ENCODE measurements at places on chromosomes 16 and 17.

DNA sequence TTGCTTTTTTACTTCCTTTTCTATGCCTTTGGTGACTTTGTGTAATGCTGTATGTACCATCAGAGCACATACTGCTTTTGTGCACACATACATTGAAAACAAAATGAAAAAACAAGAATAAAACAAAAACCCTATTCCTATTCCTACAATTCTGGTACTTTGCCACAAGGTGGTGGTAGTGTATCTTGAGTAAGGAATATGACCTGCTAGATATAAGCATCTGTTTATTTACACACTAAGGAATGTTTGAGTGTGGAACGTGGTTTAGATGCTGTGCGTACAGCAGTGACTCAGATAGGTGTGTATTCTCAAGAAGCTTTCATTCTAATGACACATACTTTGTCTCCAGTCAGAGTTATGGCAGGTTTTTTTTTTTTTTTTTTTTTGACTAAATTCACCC is 606.2 kb downstream of the WWOX start:
- DNase-seq: no peak

DNA sequence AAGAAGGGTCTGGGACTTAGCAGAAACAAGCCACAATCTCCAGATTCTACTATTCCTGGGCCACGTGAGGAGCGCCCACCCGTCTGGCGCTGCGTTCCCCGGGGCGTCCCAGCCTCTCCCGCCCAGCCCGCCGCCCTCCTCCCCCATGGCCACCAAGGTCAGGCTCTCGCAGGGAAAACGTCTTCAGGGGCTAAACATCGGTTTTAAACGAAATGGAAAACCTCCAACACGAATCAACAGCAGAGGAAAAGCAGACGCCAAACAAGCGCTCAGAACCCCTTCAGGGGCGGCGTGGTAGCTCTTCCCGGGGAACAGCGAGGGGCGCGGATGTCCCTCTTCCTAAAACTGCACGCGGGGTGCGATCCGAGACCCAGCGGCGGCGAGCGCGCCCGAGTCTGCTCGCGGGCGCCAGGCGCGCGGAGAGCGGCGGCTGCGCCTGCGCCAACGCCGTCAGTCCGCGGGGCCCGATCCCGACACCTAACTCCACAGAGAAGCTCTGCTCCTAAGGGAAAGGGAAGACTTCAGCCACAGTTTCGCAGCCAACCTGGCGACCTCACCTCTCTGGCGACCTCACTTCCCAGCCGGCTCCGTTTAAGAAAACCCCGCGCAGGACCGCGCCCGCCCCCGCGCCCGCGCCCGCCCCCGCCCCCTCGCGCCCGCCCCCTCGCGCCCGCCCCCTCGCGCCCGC is 505 bp upstream of the COG1 start:
- no peak for DNase-seq

DNA sequence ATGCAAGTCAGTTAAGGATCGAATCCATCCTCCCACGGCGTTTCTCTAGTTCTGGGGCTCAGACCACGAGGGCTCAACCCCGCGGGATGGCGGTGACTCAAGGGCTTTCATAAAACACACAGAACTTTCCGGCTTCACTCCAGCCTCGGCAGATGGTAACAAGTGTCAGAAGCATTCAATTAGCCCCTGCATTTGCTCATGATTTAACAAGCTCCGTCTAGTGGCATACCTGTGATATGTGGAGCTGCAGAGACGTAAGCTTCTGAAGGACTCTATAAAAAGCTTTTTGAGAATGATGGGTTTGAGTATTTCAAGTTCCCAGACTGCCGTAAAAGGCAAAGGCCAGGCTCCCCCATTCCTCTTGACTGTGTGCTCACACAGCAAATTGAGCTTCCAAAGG is 91.3 kb upstream of the SEC14L1 start:
- DNase-seq: no peak

GRCh38 chr17:78130437-78131101 is at the start of gene TMC8:
TSS of gene TMC8 (plus strand) at chr17:78130771. CDS start at chr17:78131589, 818 bp downstream.
- DNase-seq: no peak

- no peak for DNase-seq
These were observed 90.7 kb downstream of the TIMM22 start for GRCh38 chr17:1087381-1088241.

DNA sequence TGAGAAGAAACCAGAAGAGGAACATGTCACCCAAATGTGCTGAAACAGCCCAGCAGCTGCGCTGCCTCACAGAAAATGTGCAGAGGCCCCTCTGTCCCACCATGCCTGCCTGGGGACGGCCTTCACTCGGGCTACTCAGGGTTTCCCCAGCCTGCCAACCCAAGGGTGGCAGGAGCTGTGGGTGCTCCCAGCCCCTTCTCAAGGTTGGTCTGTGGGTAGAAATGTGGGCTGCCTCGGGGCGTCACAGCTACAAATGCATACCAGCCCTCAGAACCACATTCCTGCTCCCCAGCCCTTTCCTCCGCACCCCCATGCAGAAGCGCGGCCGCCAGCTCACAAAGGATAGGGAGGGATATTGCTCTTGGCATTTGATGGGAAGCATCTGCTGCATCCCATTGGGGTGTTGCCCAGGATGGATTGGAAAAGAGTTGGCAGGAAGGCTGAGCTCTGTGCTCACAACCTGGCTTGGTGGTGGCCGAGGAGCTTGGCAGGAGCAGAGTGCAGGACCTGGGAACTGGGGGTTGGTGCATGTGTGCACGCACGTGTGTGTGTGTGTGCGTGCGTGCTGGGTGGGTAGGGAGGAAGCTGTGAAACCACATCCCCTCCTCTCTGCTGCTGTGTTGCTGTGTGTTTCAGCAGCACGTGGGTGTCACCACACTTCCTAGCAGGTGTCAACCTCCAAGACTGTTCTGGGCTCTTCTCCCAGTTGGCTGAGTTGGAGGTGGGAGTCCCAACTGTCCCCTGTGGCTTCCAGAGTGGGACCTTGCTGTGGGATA is 304.4 kb downstream of the SEC14L1 start:
- DNase-seq: peak; percentile 99

- no peak for DNase-seq
These were observed 81.3 kb downstream of the SDK2 start for GRCh38 chr17:73562896-73563295.

- no peak for DNase-seq
These were observed 152.1 kb downstream of the PMP22 start for GRCh38 chr17:15112846-15113617.

- no peak for DNase-seq
These were observed 77.2 kb downstream of the RTN4RL1 start for GRCh38 chr17:1947743-1948516.

- DNase-seq: no peak
These were observed 3.2 kb upstream of the EDC4 start for GRCh38 chr16:67869653-67870052.

- DNase-seq: no peak
These were observed 536 bp downstream of the SLC38A10 start for GRCh38 chr17:81294512-81295030.

- DNase-seq: no peak
These were observed 97.6 kb downstream of the C16orf78 start for GRCh38 chr16:49471038-49471727.

- no peak for DNase-seq
These were observed 47.3 kb downstream of the UBE2G1 start for GRCh38 chr17:4319221-4319620.

GRCh38 chr16:52203096-52203495 is 343.8 kb downstream of the TOX3 start:
- DNase-seq: no peak

- DNase-seq: no peak
These were observed 3.7 kb downstream of the PRSS8 start for GRCh38 chr16:31131841-31132271.

- DNase-seq: no peak
These were observed 1.6 kb upstream of the AATK start for GRCh38 chr17:81167638-81168037.

DNA sequence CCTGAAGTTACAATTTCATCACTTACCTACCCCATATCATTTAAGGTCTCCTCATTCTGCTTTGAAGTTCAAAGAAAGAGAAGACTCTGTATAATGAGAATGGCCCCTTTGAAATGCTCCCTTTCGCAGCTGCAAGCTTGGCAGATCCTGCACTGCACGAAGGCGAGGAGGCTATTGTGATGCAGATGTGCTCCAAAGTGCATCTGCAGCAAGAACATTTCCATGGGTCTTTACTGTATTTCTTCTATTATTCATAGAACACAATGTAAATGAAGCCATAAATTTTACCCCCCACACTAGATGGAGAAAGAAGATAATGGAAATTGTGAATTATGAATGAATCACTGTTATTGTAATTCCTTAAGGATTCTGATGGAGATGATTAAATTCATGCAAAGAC is 178.7 kb downstream of the CHD9NB start:
- DNase-seq: no peak

GRCh38 chr17:20987511-20987910 is 55.3 kb downstream of the USP22 start:
- no peak for DNase-seq

DNA sequence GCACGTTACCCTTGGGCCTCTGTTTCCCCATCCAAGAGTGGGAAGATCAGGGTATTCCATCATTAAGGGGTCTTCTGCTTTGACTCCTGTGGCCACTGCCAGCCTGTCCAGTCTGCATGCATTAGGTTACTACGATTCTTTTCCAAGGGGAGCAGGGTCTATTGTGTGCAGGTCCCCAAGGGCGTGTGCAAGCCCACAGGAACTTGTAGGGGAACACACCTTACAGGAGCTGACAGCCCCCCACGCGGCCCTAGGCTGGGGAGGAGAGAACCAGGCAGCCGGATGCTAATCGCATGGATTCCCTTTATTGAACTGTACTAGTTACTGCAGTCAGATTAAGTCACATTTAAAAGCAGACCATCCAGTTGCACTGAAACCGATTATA is 116.7 kb downstream of the C16orf78 start:
- DNase-seq: no peak

GRCh38 chr17:82615084-82616020 is 32.9 kb downstream of the WDR45B start:
- DNase-seq: no peak

- no peak for DNase-seq
These were observed 2.8 kb downstream of the CFAP119 start for GRCh38 chr16:30758988-30759491.

DNA sequence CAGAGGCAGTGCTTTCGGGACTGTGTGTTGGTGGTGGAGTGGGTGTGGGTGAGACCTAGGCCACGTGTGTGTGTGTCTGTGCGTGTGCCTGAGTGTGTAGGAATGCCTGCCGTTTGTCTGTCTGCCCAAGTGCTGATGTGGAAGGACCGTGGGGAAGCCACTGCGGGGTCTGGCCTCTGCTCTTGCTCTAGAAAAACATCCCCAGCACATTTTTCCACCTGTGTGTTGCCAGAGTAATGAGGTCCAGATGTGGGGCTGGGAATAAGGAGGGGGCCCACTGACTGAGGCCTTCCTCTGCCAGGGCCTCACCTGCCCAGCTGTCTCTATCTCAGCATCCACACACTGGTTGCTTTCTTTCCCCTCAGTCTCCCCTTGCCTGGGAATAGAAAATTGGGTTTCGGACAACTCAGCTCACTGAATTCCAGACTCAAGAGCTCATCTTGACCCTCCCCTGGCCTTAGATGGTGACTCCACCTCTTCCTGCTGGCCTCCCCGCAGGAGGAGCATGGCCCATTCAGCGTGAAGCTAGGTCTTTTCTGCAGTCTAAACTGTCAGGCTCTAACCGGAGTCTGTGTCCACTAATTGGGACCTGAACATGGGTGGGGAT is 7.6 kb downstream of the SGCA start:
- no peak for DNase-seq

GRCh38 chr16:83365166-83365565 is 442.6 kb upstream of the HSBP1 start:
- no peak for DNase-seq

GRCh38 chr17:77472468-77473310 is 331.9 kb downstream of the SEC14L1 start:
- DNase-seq: no peak

- no peak for DNase-seq
These were observed 201.3 kb downstream of the XYLT1 start for GRCh38 chr16:17269439-17269838.

DNA sequence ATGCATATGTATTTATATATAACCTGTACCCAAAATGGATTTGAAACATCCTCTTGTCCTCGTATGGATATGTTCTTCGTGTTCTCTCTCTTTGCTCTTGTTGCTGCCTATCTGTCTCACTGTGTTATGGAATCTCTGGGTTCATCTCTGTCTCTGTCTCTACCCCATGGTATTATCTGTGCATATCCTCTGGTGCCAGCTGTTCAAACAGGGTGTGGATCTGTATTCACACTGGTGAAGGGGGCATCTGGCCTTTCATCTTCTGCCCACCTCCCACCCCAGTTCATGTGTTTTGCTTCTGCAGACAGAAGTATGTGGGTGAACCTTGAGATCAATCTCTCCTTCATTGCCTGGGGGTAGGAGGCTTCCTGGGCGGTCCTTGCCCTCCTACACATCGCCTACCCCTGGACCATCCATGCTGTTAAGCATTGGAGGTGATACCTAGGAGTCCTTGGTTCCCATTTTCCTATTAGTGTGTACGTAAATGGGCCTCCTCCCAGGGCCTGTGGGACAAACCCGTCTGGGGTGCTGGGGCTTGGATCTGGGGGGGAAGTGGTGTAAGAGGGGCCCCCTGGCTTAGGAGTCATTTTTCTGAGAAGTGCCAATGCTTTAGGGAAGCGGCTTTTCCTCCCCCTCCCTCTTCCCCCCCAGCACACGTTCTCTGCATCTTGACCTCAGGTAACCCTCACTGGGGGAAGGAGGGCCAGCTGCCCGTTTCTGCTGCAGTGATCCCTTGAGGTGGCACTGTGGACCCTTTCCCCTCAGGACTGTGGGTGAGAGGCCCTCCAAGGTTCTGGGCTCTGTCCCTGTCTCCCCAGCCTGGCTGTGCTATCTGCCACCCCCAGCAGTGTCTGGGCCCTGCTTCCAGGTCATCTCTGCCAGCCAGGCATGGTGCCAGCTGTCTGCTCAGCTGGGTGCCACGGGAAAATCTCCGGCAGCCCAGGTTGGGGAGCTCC is 21.1 kb downstream of the RARA start:
- DNase-seq: no peak

DNA sequence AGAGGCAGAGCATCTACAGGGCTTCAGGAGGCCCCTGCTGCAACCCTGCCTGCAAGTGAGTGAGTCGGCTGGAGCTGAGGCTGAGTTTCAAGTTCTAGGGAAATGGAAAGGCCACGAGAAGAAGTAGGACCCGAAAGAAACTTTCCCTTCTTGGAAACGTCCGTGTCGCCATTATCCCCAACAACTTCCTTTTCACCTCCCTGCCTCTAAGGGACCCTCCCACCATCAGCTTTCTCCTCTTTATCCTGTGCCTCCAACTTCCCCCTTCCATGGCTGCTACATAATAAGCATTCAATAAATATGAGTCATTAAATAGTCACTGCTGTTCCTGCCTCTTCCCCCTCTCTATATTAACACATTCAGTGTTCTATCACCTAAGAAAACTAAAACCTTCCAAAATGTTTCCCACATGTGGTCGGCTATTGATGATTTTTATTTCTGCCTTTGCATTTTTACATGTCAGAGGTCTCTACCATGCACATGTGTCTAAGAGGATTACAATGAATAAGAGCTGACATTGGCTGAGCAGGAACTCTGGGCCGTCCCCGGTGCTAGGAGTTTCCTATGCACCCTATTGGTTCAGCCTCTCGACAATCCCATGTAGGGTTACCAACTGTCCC is 115.9 kb upstream of the TNRC6C start:
- DNase-seq: no peak
